ENCODE measurements at places on chromosomes 3 and 15.
A peak's percentile ranks its signal among the peaks of the same experiment; 100 is the strongest.

GRCh38 chr3:100269410-100270214, 8.8 kb downstream of the TBC1D23 start:
- DNase-seq = no peak

GRCh38 chr3:77816366-77816765, 776.5 kb downstream of the ROBO2 start:
- no peak for DNase-seq

GRCh38 chr15:72487070-72487797, 13.1 kb downstream of the ARIH1 start:
- no peak for DNase-seq

DNA sequence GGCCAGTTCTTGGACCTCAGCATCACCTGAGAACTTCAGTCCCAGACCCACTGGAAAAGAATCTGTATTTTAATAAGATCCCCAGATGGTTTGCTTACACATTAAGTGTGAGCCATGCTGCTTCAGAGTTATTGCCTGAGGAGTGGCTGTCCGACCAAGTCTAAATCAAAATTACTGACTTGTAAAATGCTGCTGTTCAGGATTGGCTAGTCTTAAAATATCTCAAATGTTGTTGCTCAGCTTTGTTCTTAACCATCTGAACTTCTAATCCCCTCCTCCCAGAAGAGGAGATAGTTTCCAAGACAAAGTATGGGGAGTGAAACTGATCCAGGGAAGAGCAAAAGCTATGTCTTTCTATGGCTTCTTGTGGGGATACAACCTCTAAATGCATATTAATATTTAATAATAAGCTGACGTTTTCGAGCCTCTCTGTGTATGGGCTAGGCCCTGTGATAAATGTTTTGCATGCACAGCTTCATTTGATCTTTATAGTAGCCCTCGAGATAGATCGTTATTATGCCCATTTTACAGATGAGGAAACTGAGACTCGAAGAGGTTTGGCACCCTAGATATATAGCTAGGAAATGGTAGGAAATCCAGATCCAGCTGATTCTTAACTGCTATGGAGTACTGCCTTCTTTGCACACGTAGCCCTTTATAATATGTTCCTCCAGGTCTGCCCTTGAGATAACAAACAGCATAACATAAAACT, 52.2 kb downstream of the DNASE1L3 start:
- DNase-seq = no peak

GRCh38 chr3:161740421-161740820, 243.8 kb downstream of the OTOL1 start:
- DNase-seq = no peak

- DNase-seq = peak; percentile 11
Observed at GRCh38 chr3:157201648-157202278, 41.8 kb upstream of the CCNL1 start.

- no peak for DNase-seq
Observed at GRCh38 chr15:100189849-100190248, 151.9 kb downstream of the ADAMTS17 start.

GRCh38 chr15:39556461-39556860, 24.4 kb upstream of the THBS1 start:
- no peak for DNase-seq

- no peak for DNase-seq
Observed at GRCh38 chr3:177481329-177481728, 284.0 kb upstream of the TBL1XR1 start.

DNA sequence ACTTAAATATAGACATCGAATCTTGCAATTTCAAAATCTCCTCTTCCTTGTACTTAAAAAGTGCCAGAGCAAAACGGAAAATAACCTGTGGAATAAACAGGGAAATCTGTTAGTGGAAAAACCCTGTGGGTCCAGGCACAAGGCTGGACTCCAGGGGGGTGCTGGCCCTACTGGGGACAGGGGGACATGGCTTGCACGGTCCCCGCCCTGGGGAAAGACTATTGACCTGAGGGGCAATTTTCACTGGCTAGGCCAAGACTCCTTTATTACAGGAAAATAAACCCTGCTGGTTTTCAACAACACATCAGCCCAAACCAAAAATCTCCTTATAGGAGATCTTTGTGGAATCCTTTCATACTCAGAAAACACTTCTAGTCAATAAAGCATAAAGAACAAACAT, 75.9 kb downstream of the TBC1D2B start:
- DNase-seq = no peak

- no peak for DNase-seq
Observed at GRCh38 chr3:8739757-8740504, 6.3 kb downstream of the CAV3 start.

- no peak for DNase-seq
Observed at GRCh38 chr15:84552896-84553295, 47.9 kb upstream of the ZSCAN2 start.

DNA sequence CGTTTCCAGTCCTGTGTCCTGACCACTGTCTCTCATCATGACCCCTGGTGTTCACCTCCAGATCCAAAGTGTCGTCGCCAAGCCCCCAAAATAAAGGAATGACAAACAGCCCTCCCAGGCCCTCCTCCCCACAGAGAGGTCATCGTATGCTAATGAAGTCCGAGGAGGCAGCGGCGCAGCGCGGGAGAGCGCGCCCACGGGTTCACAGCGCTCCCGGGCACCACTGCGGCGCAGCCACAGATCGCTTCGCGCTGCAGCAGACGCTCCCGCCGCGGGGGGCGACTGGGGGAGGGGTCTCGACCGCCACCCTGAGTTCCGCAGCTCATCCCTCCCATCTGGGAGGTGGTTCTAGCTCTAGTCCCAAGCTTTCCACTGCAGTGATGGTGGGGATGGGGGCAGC, 1.3 kb downstream of the DGKG start:
- DNase-seq = no peak

DNA sequence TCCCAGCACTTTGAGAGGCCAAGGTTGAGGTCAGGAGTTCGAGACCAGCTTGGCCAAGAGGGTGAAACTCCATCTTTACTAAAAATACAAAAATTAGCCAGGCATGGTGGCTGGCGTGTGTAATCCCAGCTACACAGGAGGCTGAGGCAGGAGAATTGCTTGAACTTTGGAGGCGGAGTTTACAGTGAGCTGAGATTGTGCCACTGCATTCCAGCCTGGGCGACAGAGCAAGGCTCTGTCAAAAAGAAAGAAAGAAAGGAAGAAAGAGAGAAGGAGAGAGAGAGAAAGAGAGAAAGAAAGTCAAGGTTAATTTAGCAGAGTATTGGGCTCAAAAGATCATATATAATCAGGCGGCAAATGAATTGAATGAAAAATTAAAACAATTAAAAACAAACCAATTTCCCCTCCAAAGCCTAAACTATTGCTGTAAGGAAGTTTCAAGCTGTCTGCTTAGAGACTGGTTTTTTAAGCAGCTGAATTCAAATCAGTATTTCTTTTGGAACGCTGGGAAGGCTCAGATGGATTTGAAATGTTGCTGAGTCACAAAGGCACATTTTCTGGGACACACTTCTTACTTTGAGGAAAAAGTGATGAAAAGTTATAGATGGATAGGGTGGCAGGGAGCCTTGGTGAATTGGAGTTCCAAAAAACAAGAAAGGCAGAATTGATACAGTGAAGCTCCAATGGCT, 81.3 kb upstream of the BHLHE40 start:
- DNase-seq = no peak
